ENCODE measurements at places on chromosomes 12 and 14. TPM values are rescaled to one million over a fixed set of nuclear protein-coding genes. Genes with fewer than 3 reads are reported as not detected.
A peak's percentile ranks its signal among the peaks of the same experiment; 100 is the strongest.

The KIF5A gene
- 2.6 TPM for total RNA-seq

DNA sequence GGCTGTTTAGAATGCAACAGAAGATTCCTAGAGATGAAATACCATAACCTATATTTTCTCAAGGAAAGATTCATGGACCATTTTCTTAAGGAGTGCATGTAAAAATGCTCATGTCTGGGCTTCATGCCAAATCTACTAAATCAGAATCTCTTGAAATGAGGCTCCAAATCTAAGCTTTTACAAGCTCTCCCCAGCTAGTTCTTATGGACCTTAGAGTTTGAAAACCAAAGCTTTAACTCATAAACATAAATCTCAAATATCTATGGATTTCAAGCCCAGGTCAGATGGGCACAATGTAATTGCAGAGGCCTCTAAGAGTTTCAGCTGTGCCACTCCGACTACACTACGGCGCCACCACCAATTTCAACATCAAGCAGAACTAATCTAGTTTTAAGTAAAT is 117.3 kb upstream of the CAND1 start:
- DNase-seq: no peak

The BDKRB2 gene
- 4.4 TPM for total RNA-seq

DNA sequence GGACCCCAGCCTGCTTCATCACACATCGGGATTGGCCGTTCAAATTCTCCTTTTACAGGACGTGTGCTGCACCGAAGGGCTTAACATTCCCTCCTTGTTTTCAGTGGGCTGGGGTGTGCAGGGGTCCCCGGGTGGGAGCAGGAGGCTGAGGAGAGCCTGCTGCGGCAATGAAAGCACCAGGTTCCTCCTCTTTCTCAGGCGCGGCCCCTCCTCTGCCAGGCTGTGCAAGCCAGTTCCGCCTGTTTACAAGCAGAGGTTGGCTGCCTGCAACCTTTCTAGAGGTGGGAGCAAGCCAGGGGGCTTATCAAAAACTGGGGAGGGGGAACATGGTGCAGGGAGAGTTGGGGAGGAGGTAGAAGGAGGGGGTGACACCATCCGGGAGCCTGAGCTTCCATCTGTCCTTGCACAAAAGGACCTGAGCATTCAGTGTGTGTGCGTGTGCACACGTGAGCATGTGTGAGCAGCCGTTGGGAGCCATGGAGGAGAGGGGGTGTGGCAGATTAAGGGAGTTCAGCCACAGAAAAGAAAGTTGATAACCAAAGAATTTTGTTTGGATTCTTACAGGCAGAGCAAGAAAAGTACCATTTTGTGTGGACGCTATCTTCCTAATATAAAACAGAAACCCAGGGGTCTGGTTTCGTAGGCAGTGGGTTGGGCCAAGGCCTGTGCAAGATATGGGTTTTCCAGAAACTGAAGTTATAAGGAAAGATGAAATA is 108.8 kb upstream of the RFLNA start:
- no peak for DNase-seq

GRCh38 chr14:36718216-36718615 is 56.6 kb downstream of the PAX9 start:
- no peak for DNase-seq

DNA sequence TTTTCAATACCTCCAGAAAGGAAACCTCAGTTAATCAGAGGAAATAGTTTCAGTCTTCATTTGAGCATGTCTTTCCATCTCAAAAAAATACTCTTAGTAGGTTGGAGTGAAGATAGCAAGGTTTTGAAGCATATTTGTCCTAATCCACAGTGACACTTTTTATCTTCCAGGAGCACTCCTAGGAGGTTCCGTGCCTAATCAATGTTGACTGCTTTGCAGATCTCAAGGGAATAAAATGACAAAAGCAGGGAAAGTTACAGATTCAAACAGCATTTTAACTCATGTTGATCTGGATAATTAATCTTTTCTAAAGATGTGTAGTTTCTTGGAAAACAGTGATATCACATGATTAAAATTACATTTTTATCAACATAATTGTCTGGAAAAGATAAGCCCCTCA is 213.9 kb downstream of the ANO6 start:
- DNase-seq: no peak

GRCh38 chr12:49233842-49234526 is 30.9 kb upstream of the TUBA1C start:
- DNase-seq: peak; percentile 33

GRCh38 chr14:91778217-91778616 is 46.3 kb upstream of the CATSPERB start:
- DNase-seq: no peak

- DNase-seq: no peak
Observed at GRCh38 chr14:95679148-95679815, 6.9 kb upstream of the TCL1B start.

The MYBPC1 gene
- not detected for total RNA-seq

The ANO4 gene
- not detected for total RNA-seq

The ANAPC7 gene
- 59.7 TPM for total RNA-seq

DNA sequence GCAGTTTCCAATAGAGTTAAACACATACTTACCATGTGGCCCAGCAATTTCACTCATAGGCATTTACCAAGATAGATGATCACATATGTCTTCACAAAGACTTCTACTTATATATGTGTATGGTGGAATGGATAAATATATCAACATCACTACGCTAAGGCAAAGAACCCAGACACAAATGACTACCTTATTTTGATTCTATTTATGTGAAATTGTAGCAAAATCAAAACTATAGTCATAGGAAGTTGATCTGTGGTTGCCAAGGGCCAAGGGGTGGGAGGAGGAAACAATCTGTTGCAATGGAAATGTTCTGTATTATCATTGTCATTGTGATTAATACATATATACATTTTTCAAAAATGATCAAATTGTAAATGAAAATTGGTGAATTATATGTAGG is 47.7 kb upstream of the ANP32D start:
- no peak for DNase-seq

The PROX2 gene
- total RNA-seq: not detected

The DTX1 gene
- total RNA-seq: 2.4 TPM

The MLEC gene
- total RNA-seq: 18.7 TPM

The PIP4K2C gene
- 15.3 TPM for total RNA-seq

DNA sequence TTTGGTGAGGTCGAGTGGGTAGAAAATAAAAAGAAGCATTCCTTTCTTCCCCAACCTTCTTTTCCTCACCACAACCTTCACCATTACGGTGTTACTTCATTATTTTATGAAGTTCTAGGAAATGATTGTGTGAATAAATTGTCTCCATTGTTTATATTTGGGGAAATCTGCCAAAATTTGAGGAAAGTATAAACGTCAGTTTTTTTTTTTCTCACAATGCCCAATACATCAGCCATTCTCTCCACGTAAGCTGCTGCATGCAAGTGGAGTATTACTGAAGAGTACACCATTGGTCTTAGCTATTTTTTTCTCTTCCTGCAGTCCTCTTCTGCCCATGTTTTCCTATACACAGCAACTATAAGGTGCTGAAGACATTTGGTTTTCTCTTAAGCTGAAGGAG is 9.1 kb upstream of the POLR3B start:
- no peak for DNase-seq

The SERPINA5 gene
- 19.6 TPM for total RNA-seq

The CBX5 gene
- total RNA-seq: 23.5 TPM

GRCh38 chr12:119990382-119990874 is 1.4 kb downstream of the BICDL1 start:
- no peak for DNase-seq

- no peak for DNase-seq
Observed at GRCh38 chr12:104505095-104505818, 48.5 kb downstream of the CHST11 start.

- DNase-seq: no peak
Observed at GRCh38 chr12:74105434-74105833, 432.2 kb upstream of the ATXN7L3B start.

DNA sequence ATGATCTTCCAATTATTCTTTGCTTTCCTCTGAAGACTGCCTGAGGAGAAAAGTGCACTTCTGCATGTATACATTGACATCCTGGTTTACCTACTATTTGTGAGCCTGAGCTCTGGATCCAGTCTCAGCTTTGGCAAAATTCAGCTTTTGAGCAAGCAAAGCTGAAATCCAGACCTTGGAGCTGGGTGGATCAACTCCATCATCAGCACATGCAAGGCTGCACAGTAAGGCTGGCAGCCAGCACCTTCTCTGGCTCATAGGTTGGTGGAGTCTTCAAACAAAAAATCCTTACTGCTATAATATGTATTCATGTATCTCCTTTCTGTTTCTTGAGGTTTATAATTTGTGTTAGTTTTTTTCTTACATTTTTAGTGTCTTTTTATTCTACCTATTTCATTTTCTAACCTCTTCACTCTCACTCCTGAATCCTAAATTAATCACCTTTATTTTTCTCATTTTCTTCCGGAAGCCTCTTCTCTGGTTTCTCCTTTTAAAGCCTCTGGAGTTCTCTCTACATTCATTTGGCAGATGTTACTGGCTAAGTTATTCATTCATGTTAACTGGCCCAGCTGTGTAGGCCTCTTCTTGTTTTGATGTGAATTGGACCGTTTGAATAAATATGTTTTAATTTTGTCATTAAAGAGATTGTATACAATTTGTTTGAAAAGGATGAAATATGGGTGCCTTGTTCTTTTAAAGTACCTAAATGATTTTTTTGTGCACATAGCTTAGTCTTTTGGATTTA is 224.8 kb downstream of the DACT1 start:
- DNase-seq: no peak

GRCh38 chr14:86838363-86838762 is 1154.6 kb downstream of the GALC start:
- DNase-seq: no peak

The TAS2R31 gene
- 30.8 TPM for total RNA-seq

- DNase-seq: no peak
Observed at GRCh38 chr12:70711831-70712230, 74.6 kb upstream of the PTPRB start.

The MTA1 gene
- total RNA-seq: 77.4 TPM

The INHBE gene
- total RNA-seq: not detected

The PITPNM2 gene
- 6.8 TPM for total RNA-seq

DNA sequence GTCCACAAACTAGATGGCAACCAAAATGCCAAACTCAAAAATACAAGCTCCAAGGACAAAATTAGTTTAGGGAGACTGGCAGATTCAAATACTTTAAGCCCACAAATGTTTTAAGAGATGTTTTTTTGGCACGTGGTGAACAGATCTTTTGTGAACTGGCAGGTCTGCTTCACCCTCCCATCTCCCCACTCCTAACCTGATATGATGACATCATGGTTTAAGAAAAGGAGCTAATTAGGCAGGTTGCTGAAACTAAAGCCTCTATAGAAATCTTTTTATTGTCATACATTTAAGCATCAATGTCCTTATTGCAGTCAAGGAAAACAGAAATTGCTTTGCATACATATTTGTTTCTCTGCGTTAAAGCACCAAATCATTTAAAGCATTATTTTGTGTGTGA is 5.8 kb downstream of the LRIG3 start:
- no peak for DNase-seq

GRCh38 chr12:55933169-55933798 is 2.3 kb downstream of the DGKA start:
- DNase-seq: no peak

The FSCB gene
- not detected for total RNA-seq

DNA sequence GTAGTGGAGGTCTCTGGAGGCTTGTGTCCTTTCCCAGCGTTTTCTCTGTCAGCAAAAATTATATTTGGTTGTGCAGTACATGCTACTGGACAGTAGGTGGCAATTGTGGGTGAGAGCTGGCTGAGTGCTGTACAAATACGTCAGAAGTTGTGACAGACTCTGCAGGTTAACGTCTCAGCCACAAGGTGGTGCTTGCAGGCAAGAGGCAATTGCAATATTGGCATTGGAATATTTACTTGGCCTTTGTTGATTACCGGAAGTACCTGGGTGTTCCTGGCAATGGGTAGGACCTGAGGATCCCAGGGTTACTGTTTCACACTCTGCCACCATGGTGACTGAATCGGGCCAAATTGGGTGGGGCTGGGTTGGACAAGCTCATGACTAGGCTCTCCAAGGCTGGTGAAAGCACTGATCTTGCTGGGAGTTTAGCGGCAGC is 333.9 kb upstream of the LMO3 start:
- no peak for DNase-seq

DNA sequence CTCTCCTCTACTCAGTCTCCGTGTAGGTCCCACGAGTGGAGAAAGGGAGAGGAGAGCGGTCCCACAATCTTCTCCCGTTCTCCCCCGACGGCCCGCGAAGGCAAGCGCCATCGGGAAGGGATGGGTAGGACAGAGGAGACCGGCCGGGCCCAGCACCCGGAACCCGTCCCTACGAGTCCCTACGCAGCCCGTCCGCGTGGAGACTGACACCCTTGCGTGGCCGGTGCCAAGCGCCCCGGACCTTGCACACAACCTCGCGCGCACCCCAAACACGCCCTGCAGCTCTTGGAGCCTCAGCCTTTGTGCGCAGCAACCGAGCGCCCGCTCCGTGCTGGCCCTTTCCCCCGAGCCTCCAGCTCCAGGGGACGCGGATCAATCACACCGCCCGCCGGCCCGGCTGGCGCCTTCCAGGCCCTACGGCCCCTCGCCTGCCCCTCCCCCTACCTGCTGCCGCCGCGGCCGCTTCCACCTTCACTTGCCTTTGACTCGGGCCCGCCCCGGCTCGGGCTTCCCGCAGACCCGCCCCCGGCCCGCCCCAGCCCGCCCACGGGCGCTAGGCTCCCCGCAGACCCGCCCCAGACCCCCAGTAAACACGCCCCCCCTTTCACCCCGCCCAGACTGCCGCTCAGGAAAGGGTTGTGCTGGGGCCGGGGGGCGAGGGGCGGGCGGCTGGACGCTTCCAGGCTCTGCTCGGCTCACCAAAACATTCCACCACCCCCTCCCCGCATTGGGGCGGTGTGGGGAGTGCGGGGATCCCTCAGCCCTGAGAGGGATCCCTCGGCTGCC is at the start of gene NDRG2:
Gene NDRG2 (minus strand): TSS at position 477 of the 786 bp plus-strand sequence. CDS start 1,746 bp downstream, outside the sequence.
- peak; percentile 89 for DNase-seq

The CLEC2B gene
- 20.2 TPM for total RNA-seq

The KCNJ8 gene
- 44.9 TPM for total RNA-seq

GRCh38 chr12:27958675-27959074 is 13.9 kb downstream of the PTHLH start:
- DNase-seq: no peak

The ANKS1B gene
- 54.6 TPM for total RNA-seq

- DNase-seq: no peak
Observed at GRCh38 chr14:61257469-61258057, 23.6 kb downstream of the TMEM30B start.

The C14orf180 gene
- not detected for total RNA-seq

The RNF212B gene
- total RNA-seq: not detected

The PXMP2 gene
- total RNA-seq: 87.9 TPM

DNA sequence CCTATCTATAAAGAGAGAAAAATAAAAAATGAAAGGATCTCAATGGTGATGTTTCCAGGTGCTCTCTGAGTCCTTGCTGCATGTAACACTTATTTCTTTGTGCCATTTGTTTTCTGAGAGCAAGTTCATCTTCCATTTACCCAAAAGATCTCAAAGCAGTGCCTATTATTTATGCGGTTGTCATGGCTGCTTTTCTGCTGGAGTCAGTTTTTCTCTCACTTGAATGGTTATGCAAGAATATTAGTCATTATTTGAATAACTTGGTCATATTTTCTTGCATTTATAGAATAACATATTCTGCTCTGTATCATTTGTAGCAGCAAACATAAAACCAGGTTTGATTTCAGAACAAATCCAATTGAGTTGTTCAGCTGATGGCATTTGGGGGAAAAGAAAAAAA is 141.8 kb upstream of the G2E3 start:
- no peak for DNase-seq

Data from uterus (tissue), 4 donors.